ENCODE measurements at places on chromosomes 3 and 15.

DNA sequence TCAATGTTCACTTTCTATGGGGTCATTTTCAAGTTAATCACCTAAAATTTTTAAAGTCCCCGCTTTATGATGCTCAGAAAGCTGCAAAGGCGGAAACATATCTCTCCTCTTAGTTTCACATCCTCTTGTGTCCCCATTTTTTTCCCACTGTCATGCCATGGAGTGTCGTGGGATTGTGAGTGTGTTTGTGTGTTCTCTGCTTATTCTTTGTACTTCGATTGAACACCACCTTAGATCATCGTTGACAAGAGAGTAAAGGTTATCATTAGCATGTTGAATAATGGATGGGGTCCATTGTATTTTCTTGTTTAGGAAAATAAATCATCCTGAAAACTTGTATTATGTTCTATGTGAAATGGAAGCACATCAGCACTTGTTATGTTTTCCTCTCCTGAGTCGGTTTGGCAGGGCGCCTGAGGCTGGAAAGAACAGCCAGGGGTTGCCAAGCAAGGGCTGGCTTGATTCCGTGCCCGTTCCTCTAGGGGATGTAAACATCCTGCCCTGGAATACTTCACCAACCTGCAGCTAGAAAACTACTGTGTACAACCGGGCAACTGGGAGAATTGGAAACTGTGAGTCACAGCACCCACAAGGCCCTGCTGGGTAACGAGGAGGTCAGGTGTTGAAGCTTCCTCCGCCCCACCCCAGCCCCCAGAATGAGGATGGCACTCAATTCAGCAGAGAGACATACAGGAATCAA is 67.2 kb downstream of the EIF4E3 start:
- DNase-seq = no peak

GRCh38 chr3:129927072-129927471 is 33.6 kb upstream of the TMCC1 start:
- no peak for DNase-seq

- no peak for DNase-seq
Observed at GRCh38 chr3:161393310-161393709, 22.0 kb upstream of the SPTSSB start.

GRCh38 chr3:151873398-151873797 is at the start of gene SUCNR1:
Gene SUCNR1, plus strand, starts transcription at chr3:151873643. Its CDS starts 6,250 bp downstream, at chr3:151879893.
- no peak for DNase-seq

DNA sequence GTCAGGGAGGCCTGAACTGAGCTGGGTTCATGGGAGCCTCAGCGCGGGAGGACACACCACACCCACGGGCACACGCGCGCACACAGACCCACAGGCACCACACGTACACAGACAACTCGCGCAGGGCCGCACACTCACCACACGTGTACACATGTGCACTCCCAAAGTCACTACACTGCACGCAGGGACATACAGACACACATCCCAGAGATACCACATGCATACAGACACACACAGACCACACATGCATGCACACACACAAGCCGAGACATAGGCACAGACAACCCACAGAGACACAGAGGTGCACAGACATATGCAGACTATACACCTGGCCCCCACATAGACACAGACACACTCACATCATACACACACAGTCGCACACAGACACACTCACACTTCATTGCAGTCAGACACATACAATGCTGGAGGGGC is 1.1 kb upstream of the MGLL start:
- DNase-seq = no peak

DNA sequence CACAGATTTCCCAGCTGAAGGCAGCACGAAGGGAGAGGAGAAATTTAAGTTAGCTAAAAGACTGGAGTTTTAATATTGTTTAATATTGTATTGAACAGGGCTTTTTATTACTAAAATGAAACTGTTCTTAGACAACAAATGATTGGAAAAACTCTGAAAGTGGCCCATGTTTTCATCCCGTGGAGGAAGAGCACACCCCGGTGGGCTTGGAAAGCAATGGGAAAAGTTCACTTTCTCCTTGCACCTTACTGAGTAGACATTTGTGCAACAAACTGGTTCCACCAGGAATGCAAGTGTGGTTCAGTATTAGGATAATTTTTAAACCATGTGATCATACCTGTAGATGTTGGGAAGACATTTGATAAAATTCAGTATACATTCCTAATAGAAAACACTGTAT is 8.2 kb upstream of the ESYT3 start:
- DNase-seq = no peak

- no peak for DNase-seq
Observed at GRCh38 chr3:127143172-127143571, 49.8 kb upstream of the PRR23E start.

- no peak for DNase-seq
Observed at GRCh38 chr3:46466273-46466672, 1.6 kb upstream of the LTF start.

DNA sequence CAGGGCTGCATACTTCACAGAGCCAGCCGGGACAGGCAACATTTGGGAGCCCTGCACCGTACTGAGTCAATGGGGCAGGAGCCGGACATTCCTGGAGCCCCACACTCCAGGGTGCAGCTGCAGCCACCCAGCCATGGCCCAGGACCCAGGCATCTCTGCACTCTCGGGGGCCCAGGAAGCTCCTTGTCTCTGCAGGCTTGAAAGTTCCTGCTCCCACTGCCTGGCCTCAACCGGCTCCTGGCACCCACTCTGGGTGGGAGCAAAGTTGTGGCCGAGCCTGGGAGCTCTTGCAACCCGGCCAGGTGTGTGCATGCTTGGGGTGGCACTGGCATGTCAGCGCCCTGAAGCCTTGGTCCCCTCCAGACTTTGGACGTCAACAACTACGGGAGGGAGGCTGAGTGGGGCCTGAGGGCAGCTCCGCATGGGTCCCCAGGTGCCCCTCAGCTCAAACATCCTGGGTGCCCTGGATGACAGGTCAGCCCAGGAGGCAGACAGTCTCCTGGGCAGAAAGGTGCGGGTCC is 833.5 kb upstream of the CADM2 start:
- DNase-seq = no peak

- DNase-seq = no peak
Observed at GRCh38 chr3:72601983-72602750, 246.1 kb downstream of the SHQ1 start.

- DNase-seq = no peak
Observed at GRCh38 chr15:51274956-51275355, 63.4 kb downstream of the CYP19A1 start.

GRCh38 chr15:31499236-31499952 is 172.8 kb downstream of the KLF13 start:
- no peak for DNase-seq
